Endothelial cell of umbilical vein (primary cell): ENCODE measurements at places on chromosomes 12 and 14. TPM values are rescaled to one million over a fixed set of nuclear protein-coding genes. Genes with fewer than 3 reads are reported as not detected.
A peak's percentile ranks its signal among the peaks of the same experiment; 100 is the strongest.

DNA sequence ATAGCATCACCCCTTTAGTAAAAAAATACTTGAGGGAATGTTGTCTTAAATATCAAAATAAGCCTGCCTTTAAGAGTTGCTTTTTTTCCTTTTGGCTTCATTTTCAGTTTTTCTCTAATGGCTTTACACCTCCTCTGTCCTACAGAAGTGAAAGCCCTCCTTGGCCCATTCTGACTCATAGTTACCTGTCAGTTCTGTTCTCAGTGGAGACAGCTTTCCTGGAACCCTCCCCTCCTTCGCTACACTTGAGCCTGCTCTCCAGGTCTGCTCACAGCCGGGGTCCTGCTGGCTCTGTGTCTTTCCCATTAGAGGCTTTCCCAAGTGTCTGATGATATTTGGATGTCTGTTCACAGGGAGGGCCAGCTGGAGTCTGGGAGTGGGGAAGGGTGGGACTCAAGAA lies 84.0 kb downstream of the PELI2 start:
- peaks cover 22% of the 10 kb centered on the region for H3K4me1 ChIP-seq
- H3K27me3 ChIP-seq, result no peaks in the 10 kb centered on the region
- H3K27ac ChIP-seq, result no peak overlapping the region
- H3K4me3 ChIP-seq, result no peak overlapping the region
- H3K36me3 ChIP-seq, result no peaks in the 10 kb centered on the region

CD4 gene
- total RNA-seq, result not detected in 2 replicates

- H3K36me3 ChIP-seq, result no peaks in the 10 kb centered on the region
- no peak for DNase-seq
- H3K27me3 ChIP-seq, result no peaks in the 10 kb centered on the region
- H3K27ac ChIP-seq, result no peak overlapping the region
- peaks cover 6% of the 10 kb centered on the region for H3K4me1 ChIP-seq
- H3K4me3 ChIP-seq, result no peak overlapping the region
Measured at GRCh38 chr12:124673801-124674617, 106.6 kb upstream of the NCOR2 start.

GRCh38 chr14:77208979-77209318 lies 27.4 kb downstream of the TMEM63C start:
- H3K27ac ChIP-seq, result no peak overlapping the region
- no peak for DNase-seq
- no peaks in the 10 kb centered on the region for H3K4me1 ChIP-seq
- no peak overlapping the region for H3K4me3 ChIP-seq
- no peaks in the 10 kb centered on the region for H3K27me3 ChIP-seq

MTERF2 gene
- 6.7 and 9.6 TPM in 2 replicates for total RNA-seq

- H3K27ac ChIP-seq, result no peak overlapping the region
- H3K4me1 ChIP-seq, result no peaks in the 10 kb centered on the region
- no peaks in the 10 kb centered on the region for H3K36me3 ChIP-seq
- H3K27me3 ChIP-seq, result no peaks in the 10 kb centered on the region
- DNase-seq, result no peak
Measured at GRCh38 chr12:26077915-26078702, 46.7 kb downstream of the BHLHE41 start.

DNA sequence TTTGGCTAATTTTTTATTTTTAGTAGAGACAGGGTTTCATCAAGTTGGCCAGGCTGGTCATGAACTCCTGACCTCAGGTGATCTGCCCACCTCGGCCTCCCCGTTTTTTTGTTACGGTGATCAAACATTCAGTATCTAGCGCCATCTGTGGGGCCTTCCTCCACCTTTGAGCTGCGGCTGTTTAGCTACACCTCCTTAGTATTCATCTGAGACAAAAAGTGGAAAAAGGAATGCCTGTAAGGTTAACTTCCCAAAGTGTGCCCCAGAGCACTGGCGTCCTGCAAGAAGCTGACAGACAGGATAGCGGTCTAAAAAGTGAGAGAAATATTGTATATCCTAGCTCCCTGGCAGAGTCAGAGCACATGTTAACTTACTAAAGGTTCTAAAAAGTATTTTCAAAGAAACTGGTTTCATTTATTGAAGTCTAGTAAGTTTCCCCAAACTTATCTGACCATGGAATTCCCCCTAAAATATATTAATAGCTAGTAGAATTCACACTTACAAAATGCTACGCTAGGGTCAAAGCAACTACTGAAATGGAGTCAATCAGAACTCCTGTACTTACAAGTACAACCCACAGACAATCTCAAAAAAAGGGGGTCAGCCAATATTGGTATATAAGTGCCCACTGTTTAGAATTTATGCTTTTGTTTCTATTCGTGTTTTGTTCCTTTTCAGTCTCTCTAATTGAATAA lies 59.1 kb downstream of the DUSP16 start:
- no peaks in the 10 kb centered on the region for H3K36me3 ChIP-seq
- H3K4me3 ChIP-seq, result no peak overlapping the region
- no peaks in the 10 kb centered on the region for H3K27me3 ChIP-seq

- no peaks in the 10 kb centered on the region for H3K27me3 ChIP-seq
- DNase-seq, result no peak
- H3K4me3 ChIP-seq, result no peak overlapping the region
- H3K36me3 ChIP-seq, result peaks cover 16% of the 10 kb centered on the region
- H3K27ac ChIP-seq, result no peak overlapping the region
Measured at GRCh38 chr12:132014092-132014914, 64.6 kb downstream of the EP400 start.

DNA sequence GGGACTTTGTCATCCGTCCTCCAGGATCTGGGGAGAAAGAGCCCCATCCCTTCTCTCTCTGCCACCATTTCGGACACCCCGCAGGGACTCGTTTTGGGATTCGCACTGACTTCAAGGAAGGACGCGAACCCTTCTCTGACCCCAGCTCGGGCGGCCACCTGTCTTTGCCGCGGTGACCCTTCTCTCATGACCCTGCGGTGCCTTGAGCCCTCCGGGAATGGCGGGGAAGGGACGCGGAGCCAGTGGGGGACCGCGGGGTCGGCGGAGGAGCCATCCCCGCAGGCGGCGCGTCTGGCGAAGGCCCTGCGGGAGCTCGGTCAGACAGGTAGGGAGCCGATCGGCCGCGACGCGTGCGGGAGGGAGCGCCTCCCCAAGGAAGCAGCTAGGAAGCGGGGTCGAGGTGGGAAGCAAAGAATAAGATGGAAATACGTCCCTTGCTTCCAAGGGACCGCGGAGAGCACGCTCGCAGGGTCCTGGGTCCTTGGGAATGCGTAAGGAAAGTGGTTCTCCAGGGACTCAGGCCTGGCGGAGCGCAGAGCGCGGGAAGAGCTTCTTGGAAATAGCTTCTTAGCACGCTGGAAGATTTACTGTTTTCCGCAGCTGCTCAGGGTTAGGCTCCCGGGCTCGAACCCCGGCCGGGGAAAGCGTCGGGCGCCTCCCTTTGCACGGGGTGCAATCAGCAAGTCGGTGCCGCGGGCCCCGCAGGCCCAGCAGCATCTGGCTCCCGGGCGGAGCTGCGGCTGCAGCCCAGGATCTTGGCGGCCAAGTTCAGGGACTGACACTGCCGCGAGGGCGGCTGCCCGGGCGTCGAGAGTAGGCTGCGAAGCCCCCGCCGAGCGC lies 457 bp downstream of the SOCS2 start:
- no peak overlapping the region for H3K4me3 ChIP-seq
- H3K27ac ChIP-seq, result no peak overlapping the region
- peak; percentile 36 for DNase-seq
- peaks cover 24% of the 10 kb centered on the region for H3K4me1 ChIP-seq
- no peaks in the 10 kb centered on the region for H3K36me3 ChIP-seq

ZDHHC22 gene
- total RNA-seq, result 0.24 and 0.28 TPM in 2 replicates

KRT72 gene
- not detected in 2 replicates for total RNA-seq

GRCh38 chr12:26091822-26092221 lies 33.0 kb downstream of the BHLHE41 start:
- H3K36me3 ChIP-seq, result no peaks in the 10 kb centered on the region
- H3K4me1 ChIP-seq, result no peaks in the 10 kb centered on the region
- no peak overlapping the region for H3K4me3 ChIP-seq
- H3K27me3 ChIP-seq, result no peaks in the 10 kb centered on the region

ACVR1B gene
- total RNA-seq, result 25.4 and 33.7 TPM in 2 replicates
